Osteoblast (primary cell): ENCODE measurements at places on chromosomes 5 and 9. TPM values are rescaled to one million over a fixed set of nuclear protein-coding genes. Genes with fewer than 3 reads are reported as not detected.

Gene F2RL2
- total RNA-seq: 1.1 and 1.5 TPM in 2 replicates

DNA sequence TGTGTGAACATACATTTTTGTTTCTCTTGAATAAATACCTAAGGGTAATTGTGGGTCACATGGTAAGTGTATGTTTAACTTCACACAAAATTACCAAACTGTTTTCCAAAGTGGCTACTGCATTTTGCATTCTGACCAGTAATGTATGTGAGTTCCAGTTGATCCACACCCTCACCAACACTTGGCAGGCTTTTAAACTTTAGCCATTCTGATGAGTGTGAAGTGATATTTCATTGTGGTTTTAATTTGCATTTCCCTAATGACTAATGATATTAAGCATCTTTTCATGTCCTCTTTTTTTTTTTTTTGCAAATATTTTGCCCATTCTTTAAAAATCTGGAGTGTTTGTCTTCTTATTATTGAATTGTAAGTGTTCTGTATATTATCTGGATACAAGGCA is 53.5 kb upstream of the MAST4 start:
- DNase-seq: no peak

Gene IL4
- total RNA-seq: not detected in 2 replicates

DNA sequence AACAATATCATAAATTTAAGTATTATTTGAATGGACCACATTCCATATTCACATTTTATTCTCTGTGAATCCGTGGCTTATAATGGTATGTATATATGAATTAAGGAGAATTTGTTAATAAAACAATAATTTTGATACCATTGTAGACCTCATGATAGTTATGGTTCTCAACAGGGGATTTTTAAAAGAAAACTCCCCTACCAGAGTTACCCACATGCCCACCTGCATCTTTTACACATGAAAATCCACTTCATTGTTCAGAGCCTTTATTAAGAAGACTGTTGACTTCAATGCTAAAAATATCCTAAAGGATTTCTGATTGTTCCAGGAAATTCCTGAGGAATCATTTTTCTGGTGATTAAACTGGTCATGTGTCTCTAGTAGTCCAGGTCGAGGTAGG is 557.7 kb upstream of the MEF2C start:
- no peak for DNase-seq

Gene TAF11L8
- total RNA-seq: not detected in 2 replicates

DNA sequence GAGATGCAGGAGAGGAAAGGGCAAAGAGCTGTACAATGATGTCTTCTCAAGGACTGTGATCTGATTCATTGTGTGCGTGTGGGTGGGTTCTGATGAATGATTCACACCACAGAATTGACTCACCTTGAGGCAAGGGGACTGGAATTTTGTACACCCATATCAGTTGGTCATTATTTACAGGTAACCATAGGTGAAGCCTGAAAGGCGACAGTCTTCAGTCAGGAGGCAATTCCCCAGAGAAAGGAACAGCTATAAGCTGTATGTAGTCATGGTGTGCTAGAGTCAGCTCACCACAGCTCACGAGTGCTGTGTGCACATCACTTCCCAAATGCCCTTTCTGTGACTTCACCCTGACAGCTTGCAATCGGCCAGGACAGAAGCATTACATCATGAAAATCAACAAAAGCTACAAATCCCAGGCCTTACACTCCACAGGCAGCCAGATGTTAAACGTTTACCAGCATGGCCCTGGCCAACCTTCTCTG is 87.6 kb upstream of the RPS23 start:
- DNase-seq: peak; percentile 42

- DNase-seq: no peak
Measured at GRCh38 chr5:174751154-174752000, 27.0 kb downstream of the MSX2 start.

- no peak for DNase-seq
Measured at GRCh38 chr9:95729669-95730368, 145.7 kb upstream of the ERCC6L2 start.

Gene RGS7BP
- total RNA-seq: under 0.01 and 0.36 TPM in 2 replicates

DNA sequence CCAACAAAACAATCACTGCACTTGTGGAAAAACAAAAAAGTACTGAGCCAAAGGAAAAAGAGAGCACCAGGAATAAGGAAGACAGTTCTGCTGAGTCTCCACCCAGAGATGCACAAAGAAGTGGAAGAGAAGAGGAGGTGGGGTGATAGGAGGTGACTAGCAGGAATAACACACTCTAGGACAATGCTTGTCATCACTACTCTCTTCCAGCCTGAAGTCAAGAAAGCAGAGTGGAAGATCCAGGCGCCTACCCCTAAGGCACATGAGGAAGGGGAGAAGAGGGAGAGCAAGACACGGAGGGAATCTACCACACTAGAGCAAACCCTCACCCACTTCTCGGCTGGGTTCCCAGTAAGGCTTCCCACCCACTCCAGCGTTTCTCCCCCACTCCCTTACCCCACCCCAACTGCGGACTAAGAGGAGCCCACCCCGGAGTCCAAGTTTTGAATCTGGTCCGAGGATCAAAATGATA is 1.7 kb downstream of the SLIT3 start:
- peak; percentile 62 for DNase-seq

DNA sequence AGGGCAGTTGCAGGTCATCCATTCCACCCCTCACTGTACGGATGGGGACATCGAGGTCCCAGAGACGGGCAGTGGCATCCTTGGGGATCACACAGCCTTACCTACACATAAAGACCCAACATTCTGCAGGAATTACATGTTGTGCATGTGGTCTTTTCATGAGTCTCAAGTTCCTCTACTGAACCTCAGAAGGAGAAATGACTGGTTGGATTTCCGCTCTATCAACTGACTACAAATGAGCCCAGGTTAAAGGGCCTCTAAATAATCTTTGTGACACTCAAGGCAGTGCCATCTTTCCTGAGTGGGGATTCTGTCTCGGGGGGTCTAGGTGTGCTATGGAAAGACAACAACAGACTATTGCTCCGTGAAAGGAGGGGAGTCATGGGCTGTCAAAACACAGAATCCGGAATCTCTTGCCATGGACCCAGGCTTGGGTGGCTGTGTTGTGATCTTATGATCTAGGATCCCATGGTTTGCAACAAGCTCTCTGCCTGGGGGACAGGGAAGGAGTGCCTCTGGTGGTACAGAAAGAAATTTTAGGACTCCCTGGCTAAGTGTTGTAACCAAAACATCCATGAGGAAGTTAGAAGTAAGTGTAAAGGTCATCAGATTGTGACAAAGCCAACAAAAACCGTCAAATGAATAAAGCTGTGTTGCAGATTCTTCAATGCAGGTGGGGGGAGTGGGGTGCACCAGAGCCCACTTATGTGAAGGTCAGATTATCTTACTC is 1.9 kb upstream of the SLC31A2 start:
- DNase-seq: no peak

Gene PCDHGA10
- 23.2 and 24.8 TPM in 2 replicates for total RNA-seq

Gene NTNG2
- total RNA-seq: 9.4 and 13.0 TPM in 2 replicates

DNA sequence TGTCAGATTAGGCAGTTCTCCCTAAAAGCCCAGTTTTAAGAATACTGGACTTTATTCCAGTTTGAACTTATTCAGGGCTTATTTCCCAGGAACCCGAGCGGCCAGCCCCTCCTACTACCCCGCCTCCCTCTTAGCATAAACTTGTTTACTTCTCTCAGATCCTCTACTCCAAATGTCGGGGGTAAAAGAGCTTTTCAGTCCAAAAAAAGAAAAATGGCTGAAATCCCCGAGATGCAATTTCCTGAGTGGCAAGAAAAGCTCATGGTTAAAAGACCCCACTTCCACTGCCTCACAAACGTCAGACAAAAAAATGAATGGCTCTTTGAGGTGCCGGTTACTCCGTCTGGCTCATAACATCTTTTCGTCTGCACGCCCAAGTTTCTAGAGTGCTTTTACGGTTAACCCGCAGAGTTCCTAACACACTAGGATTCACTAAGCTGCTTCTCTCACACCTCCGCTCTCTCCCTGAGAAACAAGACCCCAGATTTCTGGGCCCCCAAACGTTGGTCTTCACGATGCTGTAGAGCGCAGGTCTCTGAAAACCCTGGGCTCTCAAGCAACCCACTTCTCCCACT is 402 bp downstream of the BRD8 start:
- no peak for DNase-seq

Gene SURF6
- total RNA-seq: 5.9 and 7.6 TPM in 2 replicates

- no peak for DNase-seq
Measured at GRCh38 chr9:89886281-89886700, 281.5 kb downstream of the GADD45G start.
